ENCODE measurements at places on chromosomes 6 and 20.

DNA sequence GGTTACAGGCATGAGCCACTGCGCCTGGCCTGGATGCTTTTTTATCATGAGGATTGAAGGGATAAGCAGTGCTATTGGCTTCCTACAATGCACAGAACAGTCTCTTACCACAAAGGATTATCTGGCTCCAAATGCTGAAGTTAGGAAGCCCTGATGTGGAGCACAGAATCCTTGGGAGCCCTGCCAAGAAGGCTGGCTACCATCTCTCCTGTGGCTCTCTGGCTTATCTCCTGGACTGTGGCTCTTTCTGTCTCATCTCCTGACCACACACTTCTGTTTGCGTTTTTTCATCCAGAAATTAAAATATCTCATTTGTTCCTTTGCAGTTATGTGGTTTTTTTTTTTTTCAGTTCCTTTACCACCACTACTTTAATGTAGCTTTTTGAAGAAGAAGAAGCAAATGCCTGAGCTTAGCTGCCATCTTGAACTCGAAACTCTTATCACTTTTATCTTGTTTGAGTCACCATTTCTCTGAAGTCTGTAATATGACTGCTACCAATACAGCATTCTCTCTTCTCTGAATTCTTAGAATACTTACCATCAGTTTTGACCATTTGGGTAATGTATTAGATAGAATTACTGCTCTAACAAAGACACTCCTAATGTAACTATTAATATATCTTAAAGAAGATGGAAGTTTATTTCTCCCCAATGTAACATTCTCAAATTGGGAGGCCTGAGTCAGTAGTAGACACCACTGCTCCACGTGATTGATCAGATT, 1044.7 kb downstream of the KIF16B start:
- no peak for DNase-seq

- no peak for DNase-seq
Observed at GRCh38 chr6:87341899-87342298, 2.7 kb upstream of the C6orf163 start.

- peak; percentile 9 for DNase-seq
Observed at GRCh38 chr6:163123098-163123497, 291.4 kb upstream of the QKI start.

DNA sequence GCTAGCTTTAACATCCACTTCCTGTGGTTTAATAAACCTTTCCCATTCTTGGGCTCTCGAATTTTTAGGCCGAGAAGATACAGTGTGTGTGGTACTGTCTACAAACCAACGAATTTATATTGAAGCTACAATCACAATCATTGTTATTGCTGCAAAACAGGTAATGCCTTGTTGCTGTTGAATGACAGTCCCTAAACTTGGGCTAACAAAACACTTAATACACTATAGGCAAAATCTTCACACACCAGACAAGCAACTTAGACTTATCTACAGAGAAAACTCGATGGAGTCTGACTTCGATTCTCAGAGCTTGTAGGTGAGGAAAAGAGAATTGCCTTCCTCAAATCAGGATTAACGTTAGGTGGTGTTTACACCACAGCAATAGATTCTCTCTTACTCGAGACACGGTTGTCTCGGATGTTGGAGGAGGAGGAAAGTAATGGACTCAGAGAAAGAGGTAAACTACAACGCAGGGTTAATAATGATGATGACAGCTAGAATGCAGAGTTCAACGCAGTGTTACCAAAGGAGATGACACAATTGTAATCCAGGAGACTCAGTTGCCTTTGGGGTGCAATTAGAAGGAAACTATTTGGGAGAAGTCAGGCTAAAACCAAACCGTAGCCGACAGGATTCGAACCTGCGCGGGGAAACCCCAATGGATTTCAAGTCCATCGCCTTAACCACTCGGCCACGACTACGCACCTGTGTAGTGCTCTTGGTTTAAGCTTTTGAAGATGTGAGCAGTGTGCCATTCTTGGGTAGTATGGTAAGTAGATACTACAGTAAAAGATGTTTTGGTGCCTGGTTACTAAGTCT, 32.5 kb upstream of the ZNF184 start:
- DNase-seq, result peak; percentile 81

DNA sequence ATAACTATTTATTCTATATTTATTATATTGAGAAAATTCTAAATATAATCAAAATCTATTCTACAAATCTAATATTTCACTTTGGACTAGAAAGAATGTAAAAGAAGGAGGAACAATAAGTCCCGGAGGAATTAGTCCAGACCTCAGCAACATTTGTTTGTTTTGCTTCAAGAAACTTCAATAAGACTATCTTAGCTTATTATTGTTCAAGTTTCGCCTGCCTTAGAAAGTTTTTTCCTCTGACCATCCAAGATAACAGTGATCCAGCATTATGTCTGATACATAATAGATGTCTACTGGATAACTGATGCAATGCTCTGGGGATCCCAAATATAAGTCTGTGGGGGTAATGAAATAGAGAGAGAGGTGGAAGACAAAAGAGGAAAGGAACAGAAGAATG, 28.7 kb upstream of the NT5E start:
- no peak for DNase-seq

DNA sequence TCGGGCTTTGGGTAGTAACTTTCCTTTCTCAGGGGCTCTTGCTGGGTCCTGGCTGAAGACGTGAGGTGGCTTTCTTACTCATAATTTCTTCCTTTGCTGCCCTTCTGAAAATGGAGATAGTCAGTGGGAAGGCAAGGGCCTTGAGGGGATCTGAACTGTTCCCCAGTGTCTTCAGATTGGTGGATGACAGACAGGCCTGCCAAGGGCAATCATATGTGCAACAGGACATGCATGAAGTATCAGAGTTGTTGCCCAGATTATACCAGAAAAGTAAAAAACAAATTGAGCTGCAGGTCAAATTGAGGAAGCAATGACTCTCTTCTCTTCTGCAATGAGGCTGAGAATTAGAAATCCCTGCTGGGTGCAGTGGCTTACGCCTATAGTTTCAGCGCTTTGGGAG, 71.6 kb upstream of the PAX1 start:
- DNase-seq, result no peak

- no peak for DNase-seq
Observed at GRCh38 chr6:47651505-47651944, 46.9 kb upstream of the ADGRF4 start.

DNA sequence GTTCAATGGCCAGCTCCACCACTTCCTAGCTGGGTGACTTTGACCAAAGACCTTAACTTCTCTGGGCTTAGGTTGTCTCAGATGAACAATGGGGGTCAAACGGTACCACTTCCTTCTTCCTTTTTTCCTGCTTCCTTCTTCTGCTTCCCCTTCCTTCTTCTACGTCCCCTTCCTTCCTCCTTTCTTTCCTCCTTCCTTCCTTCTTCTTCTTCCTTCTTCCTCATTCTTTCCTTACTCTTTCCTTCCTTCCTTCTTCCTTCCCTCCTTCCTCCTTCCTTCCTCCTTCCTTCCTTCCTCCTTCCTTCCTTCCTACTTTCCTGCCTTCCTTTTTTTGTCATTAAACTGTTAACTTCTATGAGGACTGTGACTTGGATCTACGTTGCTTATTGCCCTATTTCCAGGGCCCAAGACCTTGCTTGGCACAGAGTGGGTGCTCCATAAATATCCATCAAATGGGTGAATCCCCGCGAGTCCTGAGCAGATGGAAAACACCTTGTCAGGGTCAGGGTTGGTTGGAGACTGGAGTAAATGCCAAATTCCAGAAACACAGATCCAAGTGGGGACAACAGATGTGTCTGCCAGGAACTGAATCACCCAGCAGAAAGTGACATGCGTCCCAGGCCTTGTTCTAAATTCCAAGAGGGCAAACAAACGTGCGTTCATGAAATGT, 243.3 kb downstream of the PREX1 start:
- DNase-seq, result no peak

- DNase-seq, result peak; percentile 57
Observed at GRCh38 chr6:75230484-75231325, 12.9 kb downstream of the COX7A2 start.

GRCh38 chr6:165873976-165874375, 210.9 kb upstream of the PDE10A start:
- DNase-seq, result no peak

GRCh38 chr6:56416247-56416646, 168.9 kb upstream of the COL21A1 start:
- no peak for DNase-seq

GRCh38 chr20:43899274-43900120, 15.2 kb upstream of the TOX2 start:
- DNase-seq, result no peak

DNA sequence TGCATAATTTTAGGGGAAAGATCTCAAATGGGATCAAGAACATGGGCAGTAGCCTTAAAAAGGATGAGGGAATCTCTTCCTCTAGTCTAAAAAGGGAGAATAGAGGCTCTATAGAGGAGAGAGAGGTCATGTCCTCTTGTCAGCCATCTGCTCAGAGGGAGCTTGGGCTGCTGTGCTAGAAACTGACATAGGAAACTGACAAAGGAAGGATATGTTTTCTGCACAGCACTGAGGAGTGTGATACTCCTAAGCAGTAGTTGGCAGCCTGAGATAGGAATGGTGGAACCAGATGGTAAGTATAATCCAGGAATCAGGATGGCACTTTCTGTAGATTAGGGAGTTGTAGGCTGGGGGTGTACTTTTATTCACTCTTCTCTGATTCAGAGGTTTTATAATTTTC, 59.2 kb downstream of the PTPRA start:
- no peak for DNase-seq

GRCh38 chr6:109221543-109222195, 126.4 kb downstream of the CEP57L1 start:
- no peak for DNase-seq

DNA sequence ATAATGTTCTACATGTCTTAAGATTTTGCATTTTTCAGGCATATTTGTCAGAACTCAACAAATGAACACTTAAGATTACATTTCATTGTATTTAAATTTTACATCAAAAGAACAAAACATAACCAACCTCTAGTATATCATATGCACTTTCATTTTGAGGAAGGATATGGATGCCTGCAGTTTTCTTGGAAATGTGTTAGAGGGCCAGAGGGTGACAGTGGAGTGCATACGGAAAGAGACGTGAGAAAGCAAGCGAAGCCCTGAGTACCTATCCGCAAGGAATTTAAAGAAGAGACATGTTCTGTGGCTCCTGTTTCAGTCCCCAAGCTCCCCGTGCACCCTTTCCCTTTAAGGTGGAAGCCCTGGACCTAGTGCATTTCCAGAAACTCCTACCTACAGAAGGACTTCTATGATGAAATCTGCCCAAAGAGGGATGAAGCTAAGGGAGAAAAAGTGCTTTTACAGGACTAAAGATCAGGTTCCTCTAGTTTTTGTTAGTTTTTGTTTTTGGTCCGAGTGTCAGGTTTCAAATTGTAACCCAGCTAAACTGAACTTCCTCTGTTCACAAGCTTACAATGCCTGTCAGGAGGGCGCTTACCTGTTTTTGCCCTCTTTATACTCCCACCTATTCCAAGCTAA, 38.8 kb downstream of the EZR start:
- DNase-seq, result no peak

DNA sequence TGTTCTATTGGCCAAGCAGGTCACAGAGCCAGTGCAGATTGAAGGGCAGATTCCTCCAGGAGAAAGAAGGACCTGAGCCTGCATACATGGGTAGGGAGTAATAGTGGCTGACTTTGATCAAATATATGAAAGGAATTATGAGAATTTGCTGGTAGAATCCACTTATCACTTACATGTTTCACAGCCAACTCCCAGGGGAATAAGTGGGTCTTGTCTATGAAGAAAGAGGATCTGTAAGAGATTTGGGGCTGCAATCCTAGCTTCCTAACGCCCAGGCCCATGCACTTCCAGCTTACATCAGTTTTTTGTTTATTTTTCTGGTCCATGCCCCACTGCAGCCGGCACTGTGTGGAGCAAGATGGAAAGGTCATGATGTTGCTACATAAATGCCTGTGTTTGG, 107.9 kb upstream of the SYNDIG1 start:
- DNase-seq, result no peak

GRCh38 chr6:111711984-111712752, 106.5 kb upstream of the TRAF3IP2 start:
- DNase-seq, result no peak

GRCh38 chr6:93644611-93645010, 225.3 kb upstream of the EPHA7 start:
- DNase-seq, result peak; percentile 53

- DNase-seq, result no peak
Observed at GRCh38 chr20:4469910-4470309, 251.8 kb upstream of the PRND start.

DNA sequence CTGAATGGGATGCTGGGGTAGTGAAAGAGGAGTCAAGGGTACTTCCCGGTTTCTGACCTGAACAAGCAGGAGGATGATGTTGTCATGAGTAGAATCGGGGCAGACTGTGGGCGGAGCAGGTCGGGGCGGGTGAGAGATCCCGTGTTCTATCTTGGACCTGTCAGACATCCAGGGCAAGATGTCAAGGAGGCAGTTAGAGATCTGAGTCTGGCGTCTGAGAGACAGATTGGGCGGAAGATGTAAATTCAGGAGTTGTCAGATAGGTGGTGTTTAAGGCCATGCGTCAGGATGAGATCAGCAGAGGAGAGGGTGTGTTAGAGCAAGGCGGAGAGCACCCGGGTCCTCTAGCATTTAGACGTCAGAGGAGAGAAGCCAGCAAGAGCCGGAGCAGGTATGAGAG, 115.5 kb downstream of the DLGAP4 start:
- DNase-seq, result no peak

DNA sequence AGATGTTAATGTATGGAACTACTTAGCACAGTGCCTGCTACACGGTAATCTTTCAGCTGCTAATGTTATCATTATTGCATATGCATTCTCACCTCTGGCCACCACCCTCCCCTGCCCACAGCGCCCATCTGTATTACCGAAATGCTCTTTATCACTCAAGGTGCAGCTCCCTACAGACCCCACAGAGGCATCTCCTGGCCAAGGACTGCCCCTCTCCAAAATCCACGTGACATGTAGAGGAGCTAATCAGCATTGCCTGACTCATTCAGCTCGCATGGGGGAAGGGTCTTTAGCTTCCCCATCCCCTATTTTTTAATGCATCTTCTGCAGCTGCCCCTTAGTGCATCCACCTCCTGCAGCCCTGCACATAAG, 41.8 kb downstream of the SLC22A23 start:
- no peak for DNase-seq

GRCh38 chr6:10740061-10740460, 7.5 kb upstream of the TMEM14B start:
- no peak for DNase-seq

DNA sequence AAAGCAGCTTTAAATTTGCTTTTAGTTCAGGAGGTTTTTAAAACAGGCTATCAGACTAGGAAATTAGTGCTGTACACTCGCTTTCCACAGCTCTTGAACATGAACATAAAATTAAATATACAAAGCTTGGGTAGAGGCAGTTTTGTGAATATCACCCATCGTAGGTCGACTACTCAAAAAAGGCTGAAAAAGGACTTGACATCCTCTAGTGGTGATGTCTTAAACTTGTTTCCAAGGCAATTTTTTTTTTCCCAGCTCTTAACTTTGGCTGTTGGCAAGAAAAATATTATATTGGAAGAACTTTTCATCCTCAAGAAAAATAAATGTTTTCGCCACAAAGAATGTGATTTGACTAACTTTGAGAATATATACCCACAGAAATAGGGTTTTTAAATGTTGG, 2.9 kb downstream of the MAP7 start:
- DNase-seq, result peak; percentile 61

DNA sequence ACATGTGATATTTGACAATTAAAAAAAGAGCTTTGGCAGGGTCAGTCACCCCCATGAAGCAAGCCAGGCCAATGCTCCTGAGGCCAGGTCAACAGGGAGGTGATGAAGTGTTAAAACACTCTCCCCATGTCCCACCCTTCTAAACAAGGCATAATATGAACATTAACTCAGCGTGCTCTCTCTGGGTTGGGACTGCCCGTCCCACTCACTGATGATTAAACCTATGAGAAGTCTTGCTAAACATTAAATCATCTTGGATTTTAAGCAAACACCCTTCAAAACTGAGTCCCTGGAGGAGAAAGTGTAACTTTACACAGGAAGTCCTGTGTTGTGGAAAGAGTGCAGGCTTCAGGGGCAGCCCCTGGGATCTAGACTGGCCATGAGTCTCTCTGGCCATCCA, 558.5 kb downstream of the CD83 start:
- no peak for DNase-seq

Measured in NCI-H146 (cell line).